Aorta (tissue), 5 donors: ENCODE measurements at places on chromosomes 2 and 18. TPM values are rescaled to one million over a fixed set of nuclear protein-coding genes. Genes with fewer than 3 reads are reported as not detected.

Gene RUFY4
- polyA plus RNA-seq, result not detected

Gene DLX1
- polyA plus RNA-seq, result 0.38 TPM

Gene EVX2
- not detected for polyA plus RNA-seq

Gene PROC
- 0.26 TPM for polyA plus RNA-seq

Gene PLGLB2
- polyA plus RNA-seq, result not detected

Gene SP140L
- 6.0 TPM for polyA plus RNA-seq

Gene UGT1A3
- not detected for polyA plus RNA-seq

Gene ITGB6
- not detected for polyA plus RNA-seq

Gene MC5R
- polyA plus RNA-seq, result not detected

Gene MAL
- polyA plus RNA-seq, result 0.49 TPM

Gene POTEC
- not detected for polyA plus RNA-seq

Gene CYBRD1
- 193 TPM for polyA plus RNA-seq

Gene VWA3B
- 1.1 TPM for polyA plus RNA-seq

Gene ANKRD53
- polyA plus RNA-seq, result 0.88 TPM

Gene BMPR2
- polyA plus RNA-seq, result 17.2 TPM

Gene GALNT3
- polyA plus RNA-seq, result 0.23 TPM

Gene MLPH
- polyA plus RNA-seq, result 4.5 TPM

Gene LYG2
- not detected for polyA plus RNA-seq

Gene GAL3ST2
- polyA plus RNA-seq, result not detected

Gene TXNDC2
- not detected for polyA plus RNA-seq

Gene LOXHD1
- polyA plus RNA-seq, result not detected
